ENCODE measurements at places on chromosomes 5 and 9. TPM values are rescaled to one million over a fixed set of nuclear protein-coding genes. Genes with fewer than 3 reads are reported as not detected.

HMCN2 gene
- total RNA-seq = 1.0 TPM

CCNI2 gene
- total RNA-seq = 0.51 TPM

IRX1 gene
- total RNA-seq = not detected

AGXT2 gene
- total RNA-seq = not detected

FNIP1 gene
- 30.2 TPM for total RNA-seq

SLC6A18 gene
- not detected for total RNA-seq

SPAG8 gene
- total RNA-seq = 0.19 TPM

OSTF1 gene
- total RNA-seq = 115 TPM

SCGB3A2 gene
- not detected for total RNA-seq

ARRDC3 gene
- 81.0 TPM for total RNA-seq

SETD9 gene
- 14.7 TPM for total RNA-seq

ABCA1 gene
- total RNA-seq = 35.7 TPM

PDE6A gene
- total RNA-seq = 0.05 TPM

PCDHB11 gene
- 0.19 TPM for total RNA-seq

IDNK gene
- 4.1 TPM for total RNA-seq

ARSI gene
- total RNA-seq = 0.68 TPM

ARHGEF37 gene
- 16.0 TPM for total RNA-seq

CEP120 gene
- total RNA-seq = 15.9 TPM

ADAMTS16 gene
- total RNA-seq = not detected

ANKRD34B gene
- not detected for total RNA-seq

IL9 gene
- total RNA-seq = not detected

C9orf153 gene
- 0.14 TPM for total RNA-seq

EGFLAM gene
- total RNA-seq = 0.09 TPM

ARPC5L gene
- 21.1 TPM for total RNA-seq

ANKH gene
- 21.8 TPM for total RNA-seq

NFIB gene
- total RNA-seq = 153 TPM

C5orf58 gene
- not detected for total RNA-seq

ANXA2R gene
- total RNA-seq = 7.7 TPM

FRRS1L gene
- under 0.01 TPM for total RNA-seq

Measured in dermis blood vessel endothelial cell (primary cell).